Activated CD8-positive, alpha-beta T cell treated with anti-CD3 and anti-CD28 coated beads for 36 hours (primary cell): ENCODE measurements at places on chromosomes 12 and 14. TPM values are rescaled to one million over a fixed set of nuclear protein-coding genes. Genes with fewer than 3 reads are reported as not detected.

- H3K27me3 ChIP-seq = no peaks in the 10 kb centered on the region
- no peaks in the 10 kb centered on the region for H3K36me3 ChIP-seq
- no peak for DNase-seq
- peaks cover 12% of the 10 kb centered on the region for H3K4me1 ChIP-seq
- no peak overlapping the region for H3K27ac ChIP-seq
- H3K4me3 ChIP-seq = no peak overlapping the region
These were observed 17.4 kb downstream of the LRP6 start for GRCh38 chr12:12249216-12250050.

DNA sequence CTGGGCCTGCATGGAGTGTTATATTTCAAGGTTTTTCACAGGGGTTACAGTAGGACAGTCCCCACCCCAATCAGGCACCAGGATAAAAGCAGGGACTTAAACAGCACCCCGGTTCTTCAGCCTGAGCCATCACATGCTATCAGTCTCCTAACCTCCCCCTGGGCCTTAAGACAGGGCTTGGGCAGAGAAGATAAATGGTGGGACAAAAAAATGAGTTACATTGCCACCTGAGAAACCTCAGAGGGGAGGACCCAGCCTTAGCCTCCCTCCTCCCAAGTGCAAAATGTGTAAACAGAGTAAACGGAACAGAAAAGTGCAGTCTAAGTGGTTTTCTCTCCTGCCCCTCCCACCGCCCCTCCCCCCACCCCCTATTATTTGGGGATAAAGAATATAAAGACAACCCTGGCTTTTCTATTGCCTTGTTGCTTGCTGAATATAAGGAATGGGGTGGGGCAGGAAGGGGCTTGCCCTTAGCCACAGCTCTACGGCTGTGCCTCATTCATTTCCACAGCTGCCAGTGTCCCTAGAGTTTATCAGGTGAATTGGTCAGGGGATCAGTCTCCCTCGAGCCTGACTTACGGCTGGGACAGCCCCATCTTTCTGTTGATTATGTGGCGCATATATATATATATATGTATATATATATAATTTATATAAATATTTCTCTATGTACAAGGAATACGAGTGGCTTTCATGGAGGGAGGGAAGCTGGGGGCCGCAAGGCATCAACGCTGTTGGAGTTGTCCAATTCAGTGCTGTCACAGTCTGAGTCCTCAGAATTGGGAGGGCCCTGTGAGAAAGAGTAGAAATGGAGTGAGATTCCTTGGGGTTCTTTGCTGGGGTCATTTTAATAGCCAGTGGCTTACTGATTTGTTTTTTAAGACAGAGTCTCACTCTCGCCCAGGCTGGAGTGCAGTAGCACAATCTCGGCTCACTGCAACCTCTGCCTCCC, 18.5 kb downstream of the MAP3K12 start:
- H3K27me3 ChIP-seq = no peaks in the 10 kb centered on the region
- H3K36me3 ChIP-seq = peaks cover 47% of the 10 kb centered on the region
- no peak for DNase-seq
- H3K27ac ChIP-seq = no peak overlapping the region

LIN7A gene
- not detected for total RNA-seq

SPPL3 gene
- 20.8 TPM for total RNA-seq
